ENCODE measurements at places on chromosomes 2 and 18.
A peak's percentile ranks its signal among the peaks of the same experiment; 100 is the strongest.

GRCh38 chr2:239190921-239191885 is 209.6 kb downstream of the HDAC4 start:
- DNase-seq: peak; percentile 37

- DNase-seq: no peak
Measured at GRCh38 chr2:46194856-46195255, 102.4 kb upstream of the EPAS1 start.

GRCh38 chr18:21629089-21629832 is 17.1 kb downstream of the SNRPD1 start:
- no peak for DNase-seq

- no peak for DNase-seq
Measured at GRCh38 chr2:192228685-192229084, 34.0 kb upstream of the TMEFF2 start.

DNA sequence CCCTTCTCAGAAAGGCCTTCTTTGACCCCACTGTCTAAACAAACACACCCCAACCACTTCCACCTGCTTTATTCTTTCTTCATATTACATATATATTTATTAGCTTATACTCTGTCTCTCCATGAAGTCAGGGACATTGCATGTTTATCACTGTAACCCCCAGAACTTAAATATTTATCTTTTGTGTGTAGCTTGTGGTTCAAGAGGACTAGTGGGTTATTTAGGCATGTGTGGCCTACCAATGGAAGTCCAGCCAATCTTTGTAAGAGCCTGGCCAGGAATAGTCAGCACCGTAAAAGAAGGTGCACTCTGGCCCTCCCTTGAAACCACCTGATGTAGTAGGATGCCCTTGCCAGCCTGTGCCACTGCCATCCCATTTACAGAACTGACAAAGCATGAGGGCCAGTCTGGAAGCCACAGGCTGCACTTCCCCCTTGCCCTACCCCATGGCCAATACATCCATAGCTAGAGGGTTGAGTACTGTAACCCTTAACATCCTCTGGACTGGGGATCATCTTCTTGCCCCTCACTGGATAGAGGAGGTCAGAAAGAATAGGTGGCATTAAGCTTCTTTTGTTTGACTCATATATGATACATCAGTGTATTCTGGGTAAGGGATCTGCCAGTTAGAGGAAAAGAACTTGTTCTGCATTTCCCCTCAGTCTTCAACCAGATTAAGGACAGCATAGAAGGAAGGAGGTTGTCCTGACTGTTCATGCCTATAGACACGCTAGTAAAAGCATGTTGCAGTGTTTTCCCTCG is 4.9 kb downstream of the NEMP2 start:
- DNase-seq: no peak

DNA sequence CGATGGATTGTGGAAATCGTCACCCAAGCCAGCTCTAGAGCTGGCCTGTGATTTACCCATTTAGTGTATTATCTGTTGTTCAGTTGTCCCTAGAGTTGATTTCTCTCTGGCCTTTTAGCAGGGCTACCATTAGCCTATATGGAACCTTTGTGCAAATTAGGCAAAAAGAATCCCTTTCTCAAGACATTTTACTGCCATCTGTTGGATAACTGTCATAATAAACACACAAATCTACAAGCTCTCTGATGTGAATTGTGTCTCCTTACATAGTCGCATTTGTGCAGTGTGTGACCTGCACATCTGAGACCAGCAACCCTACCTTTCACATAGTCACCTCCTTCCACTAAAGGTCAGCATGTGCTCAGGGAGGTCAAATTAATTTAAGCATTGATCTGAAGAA is 34.0 kb downstream of the LOXHD1 start:
- DNase-seq: no peak

Measured in ureter (tissue), 1 donor.